ENCODE measurements at places on chromosomes 7 and 10.

DNA sequence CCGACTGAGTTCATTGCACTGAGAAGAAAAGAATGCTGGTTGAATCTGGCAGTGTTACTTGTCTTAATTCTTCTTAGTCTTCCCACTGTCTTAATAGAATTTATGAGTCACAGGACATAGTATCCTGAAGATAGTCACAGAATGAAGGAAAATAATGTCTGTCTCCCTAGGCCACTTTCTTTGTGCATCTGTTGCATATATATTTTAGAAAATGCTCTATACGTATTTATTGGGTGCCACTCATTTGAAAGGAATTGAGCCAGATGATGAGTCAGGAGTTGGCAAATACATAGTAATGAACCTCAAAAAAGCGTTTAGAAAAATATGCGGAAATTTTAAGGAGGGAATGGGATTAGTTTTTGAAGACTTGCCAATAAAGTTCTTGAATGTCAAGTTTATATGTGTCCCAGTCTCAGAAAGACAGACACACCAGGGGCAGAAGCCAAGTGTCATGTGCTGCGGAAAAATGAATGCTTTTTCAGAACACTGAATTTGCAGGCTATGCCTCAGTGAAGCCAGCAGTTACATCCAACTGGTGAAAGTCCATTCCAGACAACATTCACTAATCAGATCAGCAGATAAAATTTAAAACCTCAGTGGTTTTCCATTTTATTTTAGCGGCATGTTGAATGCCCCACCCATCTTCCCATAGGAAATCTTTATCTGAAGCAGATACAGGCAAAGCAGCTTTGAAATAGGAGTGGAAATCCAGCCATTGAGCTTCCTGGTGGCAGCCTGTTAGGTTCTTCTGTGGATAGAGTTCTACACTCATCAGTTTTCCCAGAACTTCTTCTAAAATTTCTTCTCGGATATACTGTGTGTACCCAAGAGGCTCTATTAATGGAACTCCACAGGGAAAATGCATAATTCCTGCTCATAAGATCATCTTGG is 308.4 kb downstream of the BICC1 start:
- no peak for DNase-seq

DNA sequence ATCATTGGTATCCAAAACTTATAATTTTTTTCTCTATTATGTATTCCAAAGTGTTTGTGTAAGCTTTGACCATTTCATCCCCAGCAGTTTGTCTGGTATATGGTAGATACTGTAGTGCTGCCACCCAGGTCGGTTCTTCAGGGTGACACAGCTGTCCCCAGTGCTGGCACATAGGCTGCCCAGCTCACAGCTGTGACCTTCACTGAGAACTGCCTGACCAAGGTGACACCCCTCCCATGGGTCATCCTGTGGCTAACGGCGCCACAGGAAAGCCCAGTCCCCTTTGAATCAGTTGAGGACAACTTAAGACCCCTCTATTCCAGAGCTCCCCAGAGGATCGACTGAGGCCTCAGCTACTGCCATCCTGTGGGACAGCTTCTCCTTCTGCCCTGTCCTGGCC is 644.2 kb upstream of the FOXK1 start:
- no peak for DNase-seq

GRCh38 chr10:11286261-11286852 is 268.7 kb downstream of the CELF2 start:
- peak; percentile 73 for DNase-seq

GRCh38 chr10:58631715-58632114 is 119.0 kb downstream of the BICC1 start:
- no peak for DNase-seq

- no peak for DNase-seq
Observed at GRCh38 chr10:122363722-122364463, 10.6 kb upstream of the PLEKHA1 start.

DNA sequence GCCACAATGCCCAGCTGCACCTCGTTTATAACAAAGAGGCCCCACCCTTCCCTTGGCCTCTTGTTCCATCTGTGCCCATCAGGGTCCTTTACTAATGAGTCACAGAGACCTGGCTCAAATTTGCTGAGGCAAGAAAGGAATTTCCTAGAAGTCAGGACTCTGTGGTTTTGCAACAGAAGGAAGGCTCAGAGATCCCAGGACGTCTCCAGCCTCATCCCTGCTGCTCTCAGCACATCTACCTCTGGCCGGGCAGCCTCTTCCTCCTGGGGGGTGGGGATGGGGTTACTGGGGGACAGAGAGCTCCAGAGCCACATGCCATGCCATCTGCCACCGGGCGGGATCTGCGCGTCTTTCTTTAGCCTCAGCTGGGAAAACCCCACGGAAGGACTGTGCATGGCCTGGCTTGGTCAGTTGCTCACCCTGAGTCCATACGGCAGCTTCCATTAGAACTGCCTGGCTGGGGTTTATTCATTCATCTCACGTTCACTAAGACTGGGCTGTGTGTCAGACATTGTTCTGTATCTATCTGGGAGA is 41.9 kb upstream of the PSMG3 start:
- no peak for DNase-seq

DNA sequence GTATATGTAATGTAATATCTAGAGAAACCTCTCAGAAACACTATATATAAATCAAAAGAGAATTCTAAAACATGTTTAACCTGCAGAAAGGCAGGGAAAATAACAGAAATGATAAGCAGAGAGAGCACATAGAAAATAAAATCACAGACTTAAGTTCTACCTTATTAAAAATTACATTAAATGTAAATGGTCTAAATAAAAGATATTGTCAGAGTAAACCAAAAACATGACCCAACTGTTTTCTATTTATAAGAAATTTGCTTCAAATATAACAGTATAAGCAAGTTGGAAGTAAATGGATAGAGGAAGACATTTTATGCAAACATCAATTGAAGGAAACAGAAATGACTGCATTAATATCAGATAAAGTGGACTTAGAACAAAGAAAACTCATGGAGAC is 43.4 kb downstream of the HECTD2 start:
- DNase-seq: no peak

DNA sequence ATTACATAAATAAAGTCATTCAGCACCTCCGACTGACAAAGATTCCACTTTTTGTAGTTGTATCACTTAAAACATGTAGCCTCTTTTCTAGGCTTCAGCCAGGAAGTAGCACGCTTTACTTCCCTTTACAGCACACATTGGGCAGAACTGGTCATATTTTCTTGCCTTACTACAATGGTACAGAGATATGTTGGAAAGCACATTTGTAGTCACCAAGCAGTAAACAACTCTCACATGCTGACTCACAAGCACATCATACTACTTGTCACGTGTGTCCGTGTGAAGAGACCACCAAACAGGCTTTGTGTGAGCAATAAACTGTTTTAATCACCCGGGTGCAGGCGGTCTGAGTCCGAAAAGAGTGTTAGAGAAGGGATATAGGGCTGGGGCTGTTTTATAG is 1071.8 kb downstream of the DNAJB9 start:
- DNase-seq: no peak

DNA sequence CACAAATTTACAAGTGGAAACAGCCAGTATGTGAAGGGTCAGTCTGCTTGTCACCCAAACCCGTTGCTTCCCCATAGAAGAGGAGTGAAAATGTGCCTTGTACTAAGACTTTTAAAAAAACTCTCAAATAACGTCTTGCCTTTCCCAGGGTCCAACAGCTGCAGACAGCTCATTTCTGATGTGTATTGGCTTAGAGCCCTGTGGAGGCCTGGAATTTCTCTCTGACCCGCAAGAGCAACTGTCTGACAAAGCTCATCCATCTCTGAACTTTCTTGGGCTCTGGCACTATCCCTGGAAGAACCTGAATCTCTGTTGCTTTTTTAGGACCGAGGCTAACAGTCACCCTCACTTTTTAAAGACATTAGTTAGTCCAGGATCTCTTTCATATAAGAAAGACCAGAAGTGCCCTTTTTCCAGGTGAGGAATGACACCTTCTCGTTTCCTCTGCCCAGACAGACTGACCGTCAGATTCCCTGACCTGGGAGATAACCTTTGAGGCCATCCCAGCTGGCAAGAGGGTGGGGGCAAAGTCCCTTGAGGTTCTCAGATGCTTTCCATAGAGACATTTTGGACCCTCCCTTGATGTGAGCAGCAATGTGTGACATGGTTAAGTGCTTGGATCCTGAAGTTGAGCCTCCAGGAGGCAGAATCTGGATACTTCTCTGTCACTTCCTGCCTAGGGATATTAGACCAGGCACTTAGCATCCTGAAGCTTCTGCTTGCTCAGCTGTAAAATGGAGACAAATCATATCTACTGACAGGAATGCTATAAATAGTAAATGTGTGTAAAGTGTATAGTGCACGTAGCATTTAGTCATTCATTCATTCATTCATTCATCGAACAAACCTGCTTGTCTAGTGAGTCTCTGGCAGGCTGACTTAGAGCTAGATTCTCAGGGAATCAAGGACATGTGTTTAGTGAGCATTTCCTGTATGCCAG is 4.5 kb upstream of the NODAL start:
- DNase-seq: no peak

GRCh38 chr7:16528520-16528919 is 1.9 kb downstream of the LRRC72 start:
- DNase-seq: no peak

GRCh38 chr10:14601872-14602725 is 172.6 kb downstream of the FAM107B start:
- peak; percentile 71 for DNase-seq

DNA sequence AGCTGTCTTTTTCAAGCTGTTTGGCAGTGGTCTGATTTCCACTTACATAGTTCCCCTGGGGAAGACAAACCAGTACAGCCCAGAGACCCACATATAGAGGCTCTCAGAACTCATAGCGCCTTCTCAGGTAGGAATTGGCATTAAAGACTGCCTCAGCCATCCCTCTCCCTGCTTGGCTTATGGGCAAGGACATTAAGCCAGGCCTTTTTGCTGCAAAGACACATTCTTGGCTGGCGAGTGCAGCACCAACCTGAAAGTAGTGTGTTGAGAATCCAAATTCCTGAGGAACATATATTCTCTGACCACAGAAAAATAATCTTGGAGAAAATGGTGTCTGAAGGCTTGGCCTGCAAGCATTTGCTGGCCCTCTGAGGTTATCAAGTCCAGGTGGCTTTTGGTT is 39.2 kb upstream of the HPS1 start:
- no peak for DNase-seq

- peak; percentile 67 for DNase-seq
Observed at GRCh38 chr10:119396008-119396708, 146.4 kb downstream of the RGS10 start.

- DNase-seq: no peak
Observed at GRCh38 chr10:3023892-3024291, 43.5 kb upstream of the PFKP start.

GRCh38 chr7:28731092-28731658 is 227.0 kb downstream of the TRIL start:
- no peak for DNase-seq

GRCh38 chr10:101816376-101816775 is 1.9 kb downstream of the OGA start:
- DNase-seq: no peak
